A172 (cell line): ENCODE measurements at places on chromosomes 4 and X. TPM values are rescaled to one million over a fixed set of nuclear protein-coding genes. Genes with fewer than 3 reads are reported as not detected.

DNA sequence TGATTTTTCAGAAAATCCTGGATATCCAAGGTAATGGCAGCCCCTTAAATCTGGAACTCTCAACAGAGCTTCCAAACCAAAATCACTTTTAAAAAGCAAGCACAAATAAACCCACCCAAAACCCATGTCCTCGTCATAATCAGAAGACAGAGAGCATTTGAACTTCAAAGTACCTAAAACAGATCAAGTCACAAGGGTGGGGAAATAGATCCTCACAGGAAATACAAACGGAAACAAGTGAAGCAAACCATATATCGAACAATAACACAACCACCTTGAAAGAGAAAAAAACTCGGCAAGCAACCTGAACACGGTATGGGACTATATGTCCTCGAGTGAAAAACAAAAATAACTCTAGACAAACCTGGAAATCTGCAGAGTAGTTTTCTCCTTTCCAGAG lies 15.9 kb upstream of the CCNQ start:
- DNase-seq: no peak

- no peak for DNase-seq
Measured at GRCh38 chr4:122997463-122998101, 75.2 kb upstream of the NUDT6 start.

GRCh38 chr4:62359441-62360155 lies 1159.5 kb downstream of the ADGRL3 start:
- DNase-seq: no peak

GRCh38 chr4:42816880-42817400 lies 75.6 kb upstream of the GRXCR1 start:
- DNase-seq: no peak

LRCH2 gene
- total RNA-seq: 2.8 and 4.1 TPM in 2 replicates

AFP gene
- 0.84 TPM in 1 of 2 replicates, not detected in the other for total RNA-seq

BBS7 gene
- total RNA-seq: 25.6 and 48.4 TPM in 2 replicates

CCDC158 gene
- total RNA-seq: not detected in 2 replicates

NOX1 gene
- total RNA-seq: not detected in 2 replicates

CLNK gene
- total RNA-seq: not detected in 2 replicates

DNA sequence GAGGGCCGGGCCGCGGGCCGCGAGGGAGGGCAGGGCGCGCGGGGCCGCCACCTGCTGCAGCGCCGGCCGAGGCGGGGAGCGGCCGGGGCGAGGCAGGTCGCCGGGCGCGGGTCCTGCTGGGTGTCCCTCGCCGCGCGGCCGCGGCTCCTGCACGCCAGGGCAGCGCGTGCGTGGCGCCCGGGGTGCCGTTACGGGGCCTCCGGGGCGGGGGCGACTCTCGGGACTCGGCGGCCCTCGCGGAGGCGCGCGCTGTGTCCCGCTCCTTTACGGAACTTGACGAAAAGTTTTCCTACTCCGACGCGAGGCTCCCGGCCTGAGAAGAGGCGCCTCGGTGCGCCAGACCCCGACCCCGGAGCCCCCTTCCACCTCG lies 329 bp downstream of the TBC1D14 start:
- DNase-seq: no peak

DNA sequence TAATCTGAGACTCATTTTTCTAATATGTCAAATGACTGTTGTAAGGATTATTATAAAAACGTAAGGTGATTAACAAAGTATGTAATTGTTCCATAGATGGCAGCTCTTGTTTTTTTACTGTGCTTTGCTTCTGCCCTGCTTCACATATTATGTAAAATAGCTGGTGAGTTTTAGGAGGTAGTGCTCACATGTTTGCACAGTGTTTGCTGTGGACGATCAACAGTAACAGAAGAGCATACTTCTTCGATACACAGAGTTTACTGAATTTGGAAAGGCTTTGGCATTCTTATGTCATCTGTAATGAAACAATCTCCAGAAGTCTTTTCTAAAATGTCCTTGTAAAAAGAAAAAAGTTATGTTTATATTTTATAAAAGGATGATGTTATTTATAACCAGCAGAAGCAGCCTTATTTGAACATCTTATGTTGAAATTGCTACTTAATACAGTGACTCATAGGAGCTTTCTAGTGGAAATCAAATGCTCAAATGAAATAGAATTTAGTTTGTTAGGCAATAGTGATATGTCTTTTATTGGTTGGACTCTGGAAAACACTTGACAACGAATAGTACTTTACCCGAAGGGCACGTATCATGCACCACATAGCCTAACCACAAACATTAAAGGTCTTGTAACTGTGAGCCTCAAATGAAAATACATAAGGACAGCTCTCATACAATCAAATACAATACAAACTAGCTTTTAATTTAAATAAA lies 1.9 kb upstream of the MTTP start:
- DNase-seq: no peak

DNA sequence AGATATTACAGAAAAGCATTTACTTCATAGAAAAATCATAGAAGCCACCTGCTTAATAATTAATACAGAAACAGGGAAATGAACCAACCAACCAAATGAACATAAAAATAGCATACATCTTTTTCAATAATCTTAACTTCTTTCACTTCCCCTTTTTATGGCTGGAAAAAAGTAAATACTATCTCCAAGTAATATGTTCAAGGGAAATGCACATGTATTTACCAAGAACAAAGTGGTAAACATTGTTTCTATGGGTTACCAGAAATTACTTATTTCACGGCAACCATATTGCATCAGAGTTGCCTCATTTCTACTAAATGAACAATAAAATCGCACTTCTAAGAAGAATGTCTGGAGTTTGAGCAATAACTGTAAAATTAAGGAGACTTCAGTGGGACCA lies 321.3 kb downstream of the TMA16 start:
- DNase-seq: no peak

- no peak for DNase-seq
Measured at GRCh38 chr4:141329174-141329569, 108.5 kb downstream of the ZNF330 start.

GRCh38 chrX:156008915-156009314 lies 11.4 kb downstream of the IL9R start:
- no peak for DNase-seq

DNA sequence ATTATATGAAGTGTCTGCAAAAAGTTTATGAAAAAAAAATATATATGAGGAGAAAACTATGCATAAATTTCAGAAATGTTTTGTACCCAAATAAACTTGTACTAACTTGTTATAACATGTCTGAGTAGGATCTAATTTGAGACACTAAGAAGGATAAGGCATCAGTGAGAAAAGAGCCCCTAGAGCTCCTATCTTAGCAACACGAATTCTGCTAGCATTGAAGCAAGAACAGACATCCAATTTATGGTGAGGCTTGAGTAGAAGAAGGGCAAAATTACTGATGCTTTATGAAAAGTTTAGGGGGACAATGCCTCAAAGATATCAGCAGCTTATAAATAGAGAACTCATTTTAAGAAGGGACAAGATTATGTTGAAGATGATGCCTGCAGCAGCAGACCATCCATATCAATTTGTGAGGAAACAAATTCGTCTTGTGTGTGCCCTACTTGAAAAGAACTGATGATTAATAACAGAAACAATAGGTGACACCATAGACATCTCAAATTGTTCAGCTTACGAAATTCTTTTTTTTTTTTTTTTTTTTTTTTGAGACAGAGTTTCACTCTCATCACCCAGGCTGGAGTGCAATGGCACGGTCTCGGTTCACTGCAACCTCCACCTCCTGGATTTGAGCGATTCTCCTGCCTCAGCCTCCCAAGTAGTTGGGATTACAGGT lies 35.7 kb upstream of the ADAM29 start:
- no peak for DNase-seq

DNA sequence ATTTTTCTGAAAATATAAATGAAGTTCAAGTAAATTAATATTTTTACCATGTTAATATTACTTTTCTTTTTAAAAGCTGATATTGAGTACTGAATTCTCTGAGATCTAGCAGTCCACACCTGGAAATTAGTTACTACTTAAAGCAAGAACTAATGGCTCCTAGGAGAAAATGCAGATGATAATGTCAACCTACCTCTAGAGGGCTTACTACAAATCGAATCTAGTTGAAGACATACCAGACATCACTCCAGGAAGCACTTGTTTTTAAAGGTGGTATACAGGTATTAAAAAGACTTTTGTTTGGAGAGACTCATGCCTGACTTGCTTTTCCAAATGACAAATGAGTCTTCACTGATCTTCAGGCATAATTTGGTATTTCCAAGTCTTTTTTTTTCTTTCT lies 516.4 kb upstream of the BOD1L1 start:
- no peak for DNase-seq

OTUD5 gene
- 26.4 and 31.5 TPM in 2 replicates for total RNA-seq

DNA sequence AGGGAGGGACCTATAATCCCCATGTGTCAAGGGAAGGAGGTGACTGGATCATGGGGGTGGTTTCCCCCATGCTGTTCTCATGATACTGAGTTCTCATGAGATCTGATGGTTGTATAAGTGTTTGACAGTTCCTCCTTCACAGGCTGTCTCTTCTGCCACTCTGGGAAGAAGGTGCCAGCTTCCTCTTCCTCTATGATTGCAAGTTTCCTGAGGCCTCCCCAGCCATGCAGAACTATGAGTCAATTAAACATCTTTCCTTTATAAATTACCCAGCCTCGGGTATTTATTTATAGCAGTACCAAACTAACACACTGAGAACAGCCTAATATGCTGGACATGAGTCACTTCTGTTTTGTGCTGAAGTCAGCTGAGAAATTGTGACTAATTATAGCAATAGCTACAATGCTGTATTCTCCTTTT lies 656.9 kb upstream of the CPEB2 start:
- DNase-seq: peak; percentile 63

DNA sequence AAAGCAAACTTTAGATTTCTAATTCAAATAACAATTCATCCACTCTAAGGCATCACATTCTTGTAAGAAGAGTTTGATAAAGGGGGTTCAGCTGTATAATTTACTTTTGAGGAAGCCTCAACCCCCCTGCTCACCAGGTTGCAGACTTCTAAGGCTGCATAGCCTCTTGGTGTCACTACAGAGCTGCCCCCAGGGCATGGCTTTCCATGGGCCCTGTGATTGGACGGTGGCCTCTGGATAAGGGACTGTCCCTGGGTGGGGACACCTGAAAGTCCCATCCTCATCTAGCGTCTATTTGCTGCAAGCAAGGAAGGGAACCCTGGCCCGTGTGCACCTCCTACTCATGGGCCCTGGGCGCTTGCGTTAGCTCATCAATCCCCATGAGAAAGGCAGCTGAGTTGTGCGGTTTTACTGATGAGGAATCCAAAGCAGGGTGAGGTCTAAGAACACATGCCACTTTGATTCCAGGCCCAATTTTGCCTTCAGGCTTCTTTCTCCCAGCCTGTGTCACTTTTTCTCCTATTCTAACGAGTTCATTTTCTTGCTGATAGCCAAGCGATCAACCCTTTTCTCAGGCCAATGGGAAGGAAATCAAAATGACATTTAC lies 51.8 kb downstream of the SCML1 start:
- DNase-seq: no peak

GABRG1 gene
- not detected in 2 replicates for total RNA-seq

AREG gene
- total RNA-seq: not detected in 2 replicates

DNA sequence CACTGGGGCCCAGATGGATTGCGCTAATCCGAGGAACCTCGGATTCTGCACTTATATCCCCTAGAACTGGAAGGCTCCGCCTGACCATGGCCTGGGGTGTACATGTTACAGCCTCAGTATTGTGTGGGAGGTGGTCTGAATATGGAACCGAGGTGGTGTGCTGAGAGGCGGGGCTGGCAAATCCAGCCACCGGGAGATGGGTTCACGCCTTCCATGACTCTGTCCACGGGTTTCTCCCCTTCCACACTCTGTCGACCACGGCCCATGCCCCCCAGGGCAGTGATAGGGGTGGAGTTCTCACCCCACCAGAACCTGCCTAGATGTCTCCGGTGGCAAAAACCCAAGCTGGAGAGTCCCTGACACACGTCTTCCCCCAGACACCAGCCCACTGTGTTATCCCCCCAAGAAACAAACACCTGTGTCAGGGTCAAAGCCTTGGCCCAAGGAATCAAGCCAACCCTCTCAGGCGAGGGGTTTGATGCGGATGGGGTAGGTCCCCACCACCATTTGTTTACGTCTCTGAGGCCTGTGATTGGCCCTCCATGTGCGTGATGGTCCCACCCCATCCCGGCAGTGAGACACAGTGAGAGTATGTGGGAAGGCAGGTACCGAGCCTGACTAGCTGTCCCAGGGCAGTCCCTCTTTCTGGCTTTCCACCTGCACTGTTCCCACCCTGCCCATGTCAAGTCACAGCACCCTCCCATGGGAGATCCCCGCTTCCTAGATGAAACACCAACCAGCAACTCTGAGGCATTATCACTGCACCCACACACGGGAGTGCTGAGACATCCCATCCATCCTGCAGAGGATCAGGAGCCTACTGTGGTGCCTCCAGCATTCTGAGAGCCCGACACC lies 6.6 kb upstream of the LOC101059915 start:
- DNase-seq: no peak

DNA sequence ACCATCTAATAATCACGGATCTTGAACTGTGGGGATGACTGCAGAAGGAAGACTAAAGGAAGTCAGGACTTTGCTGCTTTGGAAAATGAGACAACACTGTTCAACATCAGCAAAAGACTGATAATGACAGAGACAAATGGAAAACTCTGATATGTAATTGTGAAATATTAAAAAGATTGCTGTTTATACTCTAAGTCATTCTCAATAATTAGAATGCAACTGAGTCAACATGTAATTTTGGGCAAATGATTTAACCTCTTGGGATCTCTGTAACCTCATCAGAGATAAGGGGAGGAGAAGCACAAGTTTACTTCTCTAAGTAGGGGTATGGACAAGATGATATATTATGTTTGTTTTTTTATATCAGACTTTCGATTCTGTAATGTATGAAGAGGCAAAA lies 121.9 kb downstream of the GASK1B start:
- no peak for DNase-seq

GRCh38 chr4:47882228-47882627 lies 32.2 kb downstream of the NFXL1 start:
- no peak for DNase-seq

DNA sequence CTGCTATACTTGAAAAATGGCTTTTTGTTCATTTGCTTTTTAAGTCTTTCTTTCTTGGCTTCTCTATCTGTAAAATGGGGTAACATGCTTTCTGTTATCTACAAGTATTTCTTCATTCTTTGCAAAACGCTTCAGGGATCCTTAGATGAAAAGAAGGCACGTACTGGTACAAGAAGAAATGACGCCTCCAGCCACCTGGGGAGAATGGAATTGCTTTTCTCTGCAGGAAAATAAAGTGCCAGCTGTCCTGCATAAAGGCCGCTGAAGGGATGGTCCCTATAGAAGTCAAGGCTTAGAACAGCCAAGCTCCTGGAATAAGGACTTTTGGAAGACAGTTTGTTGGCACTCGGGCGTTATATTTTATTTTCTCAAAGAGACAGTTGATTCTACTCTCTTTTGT lies 210.8 kb upstream of the RASGEF1B start:
- DNase-seq: no peak

ZNF182 gene
- 3.6 and 4.2 TPM in 2 replicates for total RNA-seq

MND1 gene
- total RNA-seq: 28.9 and 39.6 TPM in 2 replicates

TRIM60 gene
- not detected in 2 replicates for total RNA-seq

PRKG2 gene
- 0.02 and 0.05 TPM in 2 replicates for total RNA-seq
